NCI-H1436 treated with DMSO at 0.1 percent for 48 hours (cell line): ENCODE measurements at places on chromosomes 5 and 9.

- DNase-seq = no peak
Observed at GRCh38 chr9:91740701-91741100, 209.3 kb downstream of the ROR2 start.

DNA sequence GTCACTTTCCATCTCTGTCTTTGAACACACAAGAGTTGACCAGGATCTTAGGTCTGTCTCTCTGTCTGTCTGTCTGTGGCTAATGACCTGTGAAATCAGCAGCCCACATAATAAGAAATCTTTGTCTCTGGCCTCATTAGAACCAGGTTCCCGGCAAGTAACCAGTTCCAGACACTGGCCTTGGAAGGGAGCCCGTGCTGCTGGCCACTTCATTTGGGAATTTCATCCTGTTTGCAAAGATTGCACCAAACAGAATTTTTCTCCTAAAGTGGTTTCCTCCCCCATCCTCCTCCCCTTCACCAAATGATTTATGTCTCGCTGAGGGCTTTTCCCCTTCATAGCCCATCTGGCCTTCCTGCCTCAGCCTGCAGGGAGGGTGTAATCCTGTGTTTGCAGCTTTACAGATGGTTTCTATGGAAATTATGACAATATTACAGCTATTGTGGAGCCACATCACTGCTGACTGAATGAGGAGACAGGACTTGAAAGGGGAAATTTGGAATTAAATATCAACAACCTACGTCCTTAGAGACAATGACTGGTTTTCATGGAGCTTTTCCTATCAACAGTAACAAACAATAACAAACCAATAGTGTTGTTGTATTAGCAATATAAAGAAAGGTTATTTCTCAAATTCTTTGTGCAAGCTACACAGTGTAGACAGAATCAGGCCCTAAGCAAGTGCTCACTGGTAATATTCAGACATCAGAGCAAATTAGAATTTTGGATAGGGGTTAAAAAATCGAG is 25.7 kb downstream of the DPYSL3 start:
- DNase-seq = peak; percentile 84

GRCh38 chr9:79222483-79222882 is 349.3 kb upstream of the TLE4 start:
- DNase-seq = no peak

DNA sequence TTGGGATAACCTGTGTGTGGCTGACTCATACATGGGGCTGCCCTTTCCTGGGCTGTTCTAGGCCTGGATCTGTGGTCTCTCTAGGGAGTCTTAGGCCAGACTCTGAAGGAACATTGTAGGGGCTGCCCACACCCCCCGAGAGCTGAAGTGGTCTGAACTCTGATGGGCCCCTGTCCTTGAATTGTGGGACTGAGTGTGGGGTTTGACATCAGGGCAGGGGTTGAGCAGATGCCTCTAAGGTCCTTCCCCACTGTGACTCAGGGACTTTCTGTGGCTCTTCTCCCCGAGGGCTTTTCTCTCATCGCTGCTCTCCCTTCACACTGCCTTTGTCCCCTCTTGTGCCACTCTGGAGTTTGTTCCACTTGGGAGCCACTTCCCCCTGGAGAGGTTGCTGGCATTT is 215.0 kb downstream of the MELK start:
- no peak for DNase-seq

GRCh38 chr5:58462623-58463230 is 2.8 kb upstream of the PLK2 start:
- DNase-seq = no peak

GRCh38 chr9:89631384-89631783 is 26.6 kb downstream of the GADD45G start:
- DNase-seq = no peak

DNA sequence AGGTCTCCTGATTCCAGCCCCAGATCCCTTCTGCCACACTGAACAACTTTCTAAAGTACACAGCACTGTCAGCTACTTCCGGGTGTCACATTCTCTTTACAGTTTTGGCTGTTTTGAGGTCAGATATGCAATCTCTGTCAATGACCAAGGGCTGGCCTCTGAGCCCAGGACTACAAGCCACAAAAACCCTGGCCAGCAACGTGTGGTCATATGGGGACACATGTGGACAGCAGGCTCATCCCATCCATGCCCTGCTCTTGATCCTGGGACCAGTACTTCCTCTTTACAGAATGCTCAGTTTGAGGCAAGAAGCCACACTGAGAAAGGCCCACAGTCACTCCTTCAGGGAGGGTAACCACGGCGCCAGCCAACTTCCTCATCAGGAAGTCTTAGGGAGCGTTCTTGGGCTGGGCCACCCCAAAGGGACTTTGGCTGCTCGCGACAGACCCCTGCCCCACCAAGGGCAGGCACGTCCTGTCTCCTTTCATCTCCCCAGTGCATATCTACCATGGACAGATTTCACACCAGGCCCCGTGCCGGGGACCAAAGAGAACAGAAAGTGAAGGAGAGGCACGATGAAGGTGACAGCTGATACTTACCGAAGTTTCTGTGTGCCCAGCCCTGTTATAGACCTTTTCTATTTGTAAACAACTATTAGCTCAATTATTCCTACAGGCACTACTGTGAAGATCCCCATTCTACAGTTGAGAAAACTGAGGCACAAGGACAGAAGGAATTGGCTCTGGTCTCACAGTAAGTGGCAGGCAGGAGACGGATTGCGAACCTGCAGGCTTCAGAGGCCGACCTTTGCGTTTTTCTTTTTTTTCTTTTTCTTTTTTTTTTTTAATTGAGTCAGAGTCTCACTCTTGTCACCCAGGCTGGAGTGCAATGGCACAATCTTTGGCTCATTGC is 37.3 kb downstream of the STK10 start:
- DNase-seq = no peak

DNA sequence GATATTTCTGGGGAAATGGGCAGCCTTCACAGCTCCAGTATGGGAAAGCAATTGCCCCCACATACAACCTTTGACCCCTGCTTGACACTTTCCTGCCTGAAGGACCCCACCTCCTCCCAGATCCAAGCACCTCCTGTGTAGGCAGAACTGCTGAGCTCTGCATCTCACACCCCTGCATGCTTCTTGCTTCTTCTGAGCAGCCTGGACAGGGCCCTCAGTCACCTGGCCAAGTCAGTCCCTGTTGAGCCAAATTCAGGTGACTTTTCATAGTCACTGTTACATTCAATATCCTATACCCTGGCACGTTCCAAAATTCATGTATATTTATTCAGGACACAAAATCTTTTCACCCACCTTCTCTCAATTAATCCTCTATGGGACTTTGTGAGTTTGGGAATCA is 30.4 kb upstream of the CTSL start:
- no peak for DNase-seq

GRCh38 chr5:32514806-32515205 is 70.3 kb upstream of the ZFR start:
- no peak for DNase-seq

GRCh38 chr9:89576404-89576839 is 28.4 kb upstream of the GADD45G start:
- no peak for DNase-seq

- DNase-seq = no peak
Observed at GRCh38 chr5:109946610-109947009, 256.9 kb downstream of the MAN2A1 start.

DNA sequence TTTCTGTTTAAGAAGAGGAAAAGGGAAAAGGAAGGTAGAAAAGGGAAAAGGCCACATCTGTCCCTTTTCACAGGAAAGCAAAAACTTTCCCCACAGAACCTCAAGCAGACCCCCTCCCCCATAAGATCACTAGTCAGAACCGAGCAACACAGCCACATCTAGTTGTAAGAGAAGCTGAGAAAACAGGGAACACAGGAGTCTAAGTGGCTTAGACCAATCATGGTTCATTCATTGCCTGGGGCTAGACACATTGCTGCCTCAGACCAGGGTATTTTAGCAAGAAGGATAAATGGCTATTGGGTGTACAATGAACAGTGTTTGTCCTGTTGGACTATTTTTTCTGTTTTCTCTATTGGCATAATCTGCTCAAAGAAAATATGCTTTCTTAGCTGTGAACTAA is 98.0 kb downstream of the ARL15 start:
- no peak for DNase-seq

DNA sequence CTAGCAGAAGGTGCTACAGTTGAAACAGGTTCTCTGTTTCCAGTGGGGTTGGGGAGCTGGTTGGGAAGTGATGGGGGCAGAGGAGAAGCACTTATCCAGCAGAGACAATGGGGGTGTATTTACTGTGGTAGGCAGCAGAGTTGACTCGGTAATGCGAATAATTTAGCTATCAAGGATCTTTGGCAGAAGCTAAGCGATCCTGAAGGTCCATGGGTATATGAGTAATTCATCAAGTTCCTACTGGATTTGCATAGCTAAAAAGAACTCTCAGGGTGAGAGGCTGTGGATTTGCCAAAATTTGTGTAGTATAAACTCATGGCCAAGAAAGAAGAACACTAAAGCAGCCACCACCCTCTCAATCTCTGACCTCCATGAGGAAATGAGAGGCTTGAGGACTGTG is 61.2 kb upstream of the EGFLAM start:
- no peak for DNase-seq

DNA sequence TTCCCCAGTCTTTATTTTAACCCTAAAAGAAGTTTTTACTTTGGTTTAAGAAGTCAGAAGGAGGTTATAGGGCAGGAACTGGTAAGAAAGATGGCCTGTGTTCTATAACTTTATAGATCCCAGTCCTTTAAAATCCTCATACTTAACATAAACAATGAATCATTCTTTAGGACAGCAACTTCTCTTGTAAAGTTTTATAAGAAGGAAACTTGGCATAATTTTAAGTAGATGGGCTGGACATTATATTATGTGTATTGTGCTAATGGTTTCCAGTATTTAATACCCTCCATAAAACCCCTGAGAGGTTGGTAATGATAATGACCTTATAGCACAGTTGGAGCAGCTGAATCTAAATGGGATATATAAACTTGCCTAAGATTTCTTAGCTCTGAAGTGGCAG is 247.2 kb downstream of the FAM170A start:
- no peak for DNase-seq

DNA sequence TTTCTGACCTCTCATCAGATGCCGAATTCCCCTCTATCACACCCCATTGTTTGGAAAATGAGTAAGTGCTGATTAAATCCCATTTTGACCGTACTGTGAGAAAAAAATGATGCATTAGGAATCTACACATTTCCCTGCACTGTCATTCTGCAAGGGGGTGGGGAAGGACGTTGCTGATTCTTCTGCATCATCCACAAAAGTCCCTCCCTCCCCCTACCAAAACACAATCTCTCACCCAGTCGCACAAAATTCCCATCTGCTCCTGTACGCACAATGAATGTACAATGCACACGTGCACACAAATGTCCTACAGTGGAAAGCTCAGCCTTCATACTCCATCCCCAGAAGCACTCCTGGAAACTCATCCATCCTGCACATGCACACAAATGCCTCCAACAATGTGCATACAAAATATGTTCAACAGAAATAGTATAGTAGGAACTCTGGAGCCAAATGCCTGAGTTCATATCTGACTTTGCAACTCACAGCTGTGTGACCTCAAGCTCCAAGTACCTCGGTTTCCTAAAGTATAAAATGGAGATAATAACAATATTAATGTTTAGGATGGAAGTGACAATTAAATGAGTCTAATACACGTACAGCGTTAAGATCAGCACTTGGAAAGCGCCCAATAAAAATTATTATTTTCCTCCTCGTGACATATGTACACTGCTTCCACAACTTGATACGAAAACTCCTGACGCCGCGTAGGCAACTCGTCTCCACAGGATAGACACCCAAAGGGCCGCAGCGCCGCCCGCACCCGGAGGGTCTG is 809 bp downstream of the TNIP1 start:
- DNase-seq = no peak

- DNase-seq = no peak
Observed at GRCh38 chr9:16057541-16057940, 504.7 kb downstream of the CCDC171 start.

DNA sequence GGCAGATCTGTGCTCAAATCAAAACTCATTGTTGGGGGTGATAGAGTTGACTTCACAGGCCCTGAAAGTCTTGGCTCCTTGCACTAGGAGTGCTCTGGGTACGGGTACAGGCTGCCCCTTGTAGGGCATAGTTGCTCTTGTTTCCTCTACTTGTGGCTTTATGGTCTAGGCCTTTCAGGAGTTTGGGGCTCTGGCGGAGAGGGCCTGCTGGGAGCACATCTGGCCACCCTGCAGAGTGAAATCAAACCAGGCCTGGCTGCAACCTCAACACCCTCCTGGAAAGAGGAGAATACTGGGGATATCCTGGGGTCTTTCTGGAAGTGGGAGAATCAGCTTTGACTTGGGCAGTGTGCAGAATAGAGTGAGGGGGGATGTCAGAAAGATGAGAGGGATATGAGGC is 1.5 kb downstream of the TGFBI start:
- no peak for DNase-seq

- DNase-seq = no peak
Observed at GRCh38 chr5:123517476-123517875, 5.5 kb downstream of the CSNK1G3 start.

DNA sequence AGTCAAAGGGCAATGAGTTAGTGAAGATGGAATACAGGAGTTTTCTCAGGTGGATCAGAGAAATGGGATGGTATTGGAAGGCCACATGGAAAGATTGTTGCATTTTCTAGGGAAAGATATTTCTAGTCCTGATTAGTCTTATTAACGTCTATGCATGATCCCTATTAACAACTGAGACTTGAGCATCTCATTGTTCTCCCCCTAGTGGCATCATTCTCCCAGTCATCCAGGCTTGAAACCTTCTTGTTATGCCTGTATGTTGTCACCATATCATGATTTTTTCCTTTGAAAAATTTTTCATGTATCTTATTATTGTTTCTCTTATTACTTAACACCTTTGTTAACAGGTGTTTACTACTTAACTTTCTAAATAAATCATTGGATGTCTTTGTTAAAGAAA is 34.4 kb downstream of the KIF2A start:
- no peak for DNase-seq

- no peak for DNase-seq
Observed at GRCh38 chr9:109512170-109512756, 14.2 kb upstream of the PTPN3 start.

GRCh38 chr5:27778121-27778520 is 739.7 kb upstream of the CDH9 start:
- DNase-seq = no peak

GRCh38 chr9:14710804-14711203 is 11.7 kb downstream of the CER1 start:
- DNase-seq = no peak

DNA sequence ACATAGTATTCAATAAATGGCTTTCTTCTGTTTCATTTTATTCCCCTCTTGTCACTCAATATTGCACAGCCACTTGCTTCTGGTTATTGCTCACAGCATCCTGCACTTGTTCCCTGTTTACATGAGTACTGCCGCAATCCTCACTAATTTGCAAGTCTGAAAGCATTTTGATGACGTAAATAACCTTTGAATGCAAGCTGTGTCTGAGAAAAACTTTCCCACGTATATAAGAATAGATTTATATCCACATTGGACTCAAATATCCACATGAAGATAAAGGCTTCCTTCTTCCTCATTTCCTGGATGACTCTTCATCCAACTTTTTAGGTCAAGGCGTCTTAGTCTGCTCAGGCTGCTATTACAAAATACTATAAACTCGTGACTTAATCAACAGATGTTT is 88.2 kb upstream of the DAP start:
- no peak for DNase-seq

- DNase-seq = no peak
Observed at GRCh38 chr9:18173923-18174322, 300.0 kb upstream of the ADAMTSL1 start.

GRCh38 chr9:127397646-127398274 is 791 bp downstream of the SLC2A8 start:
- DNase-seq = no peak

GRCh38 chr9:128127568-128127989 is at the start of gene PTGES2:
PTGES2 (minus strand) TSS chr9:128127729; CDS start chr9:128127717, 12 bp downstream.
- no peak for DNase-seq

- no peak for DNase-seq
Observed at GRCh38 chr9:129875181-129875611, 39.9 kb downstream of the USP20 start.
